ENCODE measurements at places on chromosomes 2 and 18.

DNA sequence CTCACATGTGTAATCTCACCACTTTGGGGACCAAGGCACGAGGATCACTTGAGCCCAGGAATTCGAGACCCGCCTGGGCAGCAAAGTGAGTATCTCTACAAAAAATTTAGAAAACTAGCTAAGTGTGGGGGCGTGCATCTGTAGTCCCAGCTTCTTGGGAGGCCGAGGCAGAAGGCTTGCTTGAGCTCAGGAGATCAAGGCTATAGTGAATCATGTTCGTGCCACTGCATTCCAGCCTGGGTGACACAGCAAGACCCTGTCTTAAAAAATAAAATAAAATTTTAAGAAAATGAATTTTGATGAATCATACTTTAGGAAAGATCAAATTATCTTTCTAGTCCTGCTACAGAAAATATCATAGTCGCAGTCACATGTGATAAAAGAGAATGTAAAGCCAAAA is 46.9 kb downstream of the CABYR start:
- no peak for DNase-seq

DNA sequence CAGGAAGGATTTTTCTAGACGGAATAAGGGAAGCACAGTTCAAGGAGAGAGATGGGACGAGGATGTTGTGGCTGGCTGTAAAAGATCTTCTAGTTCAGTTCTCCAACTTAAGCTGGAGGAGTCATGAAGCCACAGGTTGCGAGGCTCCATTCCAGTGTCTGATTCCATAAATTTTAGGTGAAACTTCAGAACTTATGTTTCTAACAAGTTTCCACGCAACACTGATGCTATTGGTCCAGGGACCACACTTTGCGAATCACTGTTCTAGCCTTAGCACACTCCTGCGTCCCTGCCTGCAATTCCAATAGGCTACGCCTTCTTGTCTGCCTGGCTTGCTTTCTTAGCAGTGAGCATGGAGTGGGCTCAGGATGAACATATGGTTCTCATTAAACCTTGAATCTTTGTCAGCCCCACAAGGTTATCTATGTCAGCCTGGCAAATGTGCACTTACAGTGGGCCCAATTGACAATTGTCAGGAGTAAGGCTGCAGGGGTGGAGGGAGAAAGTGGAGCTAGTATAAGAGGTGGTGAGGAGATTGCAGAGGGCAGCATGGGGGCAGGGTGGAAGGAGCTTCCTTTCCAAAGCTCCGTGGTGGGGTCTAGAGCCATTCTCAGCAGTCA is 438.1 kb upstream of the ST6GAL2 start:
- no peak for DNase-seq

DNA sequence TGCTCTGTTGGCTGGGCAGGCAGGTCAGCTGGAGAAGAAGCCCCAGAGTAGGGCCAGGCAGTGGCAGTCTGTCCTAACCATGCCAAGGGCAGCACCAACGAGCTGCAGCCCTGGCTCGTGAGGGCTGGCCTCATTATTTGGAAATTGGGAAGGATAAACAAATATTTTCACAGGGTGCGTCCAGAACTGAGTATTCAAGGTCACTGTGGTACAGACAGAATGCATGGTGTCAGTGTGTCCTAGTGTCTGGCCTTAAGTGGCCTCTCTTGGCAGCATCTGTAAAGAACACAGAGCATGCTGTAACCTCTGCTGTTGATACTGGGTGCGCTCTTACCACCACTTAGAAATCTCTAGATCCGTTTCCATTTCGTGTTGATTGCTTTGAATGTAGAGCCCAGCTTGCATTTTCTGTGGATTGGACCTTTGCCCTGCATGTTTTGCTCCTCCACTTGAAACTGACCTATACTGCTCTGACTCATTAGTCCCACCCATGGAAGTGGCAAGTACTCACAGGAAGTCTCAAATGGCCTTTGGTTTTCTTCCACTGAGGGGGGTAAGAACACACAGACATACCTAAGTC is 88.2 kb downstream of the GREB1L start:
- DNase-seq = peak; percentile 45

DNA sequence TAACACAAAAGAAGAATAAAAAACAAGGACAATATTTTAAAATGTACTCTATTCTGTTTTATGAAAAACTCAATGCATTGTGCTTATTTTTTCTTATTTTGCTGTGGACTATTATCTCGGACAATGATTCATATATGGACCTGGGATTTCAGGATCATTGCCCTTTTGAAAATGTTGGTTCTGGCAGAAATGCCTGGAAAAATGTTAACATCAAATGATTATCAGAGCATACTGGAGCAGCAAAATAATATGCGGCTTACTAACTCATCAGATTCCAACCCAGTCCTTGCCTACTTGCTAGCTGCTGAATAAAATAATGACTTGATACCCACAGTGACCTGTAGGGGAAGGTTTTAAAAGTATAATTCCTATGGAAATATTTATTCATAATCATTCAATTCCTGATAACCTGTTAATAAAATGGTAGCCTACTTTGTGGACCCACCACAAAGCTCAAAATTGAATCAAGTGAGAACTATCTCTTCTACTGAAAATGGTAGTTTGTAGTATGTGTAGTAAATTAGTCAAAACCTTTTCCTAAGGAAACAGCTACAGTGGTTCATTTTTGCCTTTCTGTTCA is 117.4 kb downstream of the NEB start:
- no peak for DNase-seq

GRCh38 chr2:197372592-197372991 is 62.0 kb upstream of the ANKRD44 start:
- DNase-seq = no peak

DNA sequence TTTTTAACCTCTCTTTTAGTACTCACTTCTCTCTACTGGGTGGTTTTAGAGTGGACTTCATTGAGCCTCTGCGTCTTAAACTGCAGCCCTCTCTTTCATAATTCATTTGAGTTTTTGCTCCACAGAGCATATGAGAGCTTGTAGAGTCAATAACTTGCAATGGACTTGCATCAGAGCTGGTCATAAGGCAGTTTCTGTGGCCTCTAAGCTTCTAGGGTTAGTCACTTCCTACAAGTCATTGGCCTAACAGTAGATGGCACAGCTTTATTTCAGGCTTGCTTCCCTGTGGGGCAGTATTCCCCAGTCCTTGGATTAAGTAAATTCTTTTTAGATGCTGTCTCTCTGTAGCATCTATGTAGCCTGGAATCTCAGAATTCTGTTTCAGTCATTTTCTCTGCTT is 1435.7 kb downstream of the LRP1B start:
- DNase-seq = no peak

GRCh38 chr18:7516266-7517117 is 50.6 kb upstream of the PTPRM start:
- DNase-seq = no peak

DNA sequence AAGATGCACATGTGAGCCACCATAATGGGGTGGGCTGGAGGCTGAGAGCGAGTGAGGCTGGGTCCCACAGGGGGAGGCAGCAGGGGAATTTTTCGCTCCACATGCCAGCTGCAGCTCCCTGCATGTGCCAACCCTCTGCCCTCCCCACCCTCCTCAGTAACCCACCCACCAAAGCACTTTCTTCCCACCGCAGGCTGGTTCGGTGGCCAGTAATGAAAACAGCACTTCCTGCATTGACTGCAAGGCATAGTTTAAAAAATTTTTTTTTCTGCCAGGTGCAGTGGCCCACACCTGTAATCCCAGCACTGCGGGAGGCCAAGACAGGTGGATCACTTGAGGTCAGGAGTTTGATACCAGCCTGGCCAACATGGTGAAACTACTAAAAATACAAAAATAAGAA is 147.5 kb upstream of the TTC39C start:
- no peak for DNase-seq

- DNase-seq = no peak
Observed at GRCh38 chr2:24210106-24210455, 35.2 kb downstream of the FAM228A start.

DNA sequence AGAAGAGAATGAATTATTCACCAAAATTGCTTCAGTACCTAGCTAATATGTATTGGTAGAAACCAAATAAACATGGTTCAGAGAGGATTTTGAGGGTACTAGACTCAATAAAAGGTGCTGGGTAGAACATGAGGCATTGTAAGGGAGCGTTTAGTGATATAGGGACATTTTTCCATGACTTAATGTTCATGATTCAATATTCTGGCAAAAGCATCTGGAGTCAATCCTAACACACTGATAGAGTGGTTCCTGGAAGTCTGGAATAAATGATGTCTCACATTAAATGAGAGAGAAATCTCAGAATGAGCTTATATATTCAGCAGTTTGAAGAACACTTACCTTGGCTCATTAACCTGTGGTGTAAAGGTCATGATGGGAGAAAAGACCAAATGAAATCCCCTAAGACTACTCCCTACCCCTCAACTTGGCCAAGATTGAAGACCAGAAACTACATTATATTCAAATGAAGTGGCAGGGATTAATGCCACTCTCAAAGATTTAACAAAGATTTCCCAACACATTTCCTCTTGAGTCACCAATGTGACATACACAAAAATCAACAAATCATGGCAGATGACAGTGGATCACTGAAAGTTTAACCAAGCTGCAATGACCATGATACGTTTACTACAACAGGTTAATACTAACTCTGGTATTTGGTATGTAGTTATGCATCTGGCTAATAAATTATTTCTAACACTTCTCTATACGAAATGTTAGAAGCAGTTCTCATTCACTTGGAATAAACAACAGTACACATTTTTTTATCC is 309.5 kb downstream of the SATB2 start:
- no peak for DNase-seq

- DNase-seq = no peak
Observed at GRCh38 chr2:73263540-73264331, 20.5 kb downstream of the FBXO41 start.

Data from Caco-2 (cell line).